Inflammatory macrophage (primary cell): ENCODE measurements at places on chromosomes 16 and 17.

DNA sequence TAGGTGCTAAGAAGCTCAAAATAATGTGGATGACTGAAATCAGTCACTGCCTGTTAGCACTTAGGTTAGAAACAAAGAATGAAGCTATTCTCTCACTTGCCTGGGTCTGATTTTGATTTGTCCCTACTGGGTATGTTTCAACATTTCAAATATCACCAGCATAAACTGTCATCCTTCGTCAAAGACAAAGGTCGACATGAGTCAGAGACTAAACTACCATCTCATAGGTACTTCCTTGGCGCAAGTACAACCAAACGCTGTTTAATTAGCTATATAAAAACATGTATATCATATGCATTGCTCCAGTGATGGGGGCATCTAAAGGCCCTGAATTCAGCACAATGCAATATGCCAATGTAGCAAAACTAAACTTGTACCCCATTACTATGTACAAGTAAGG, 4.0 kb downstream of the AKTIP start:
- no peak for DNase-seq

GRCh38 chr16:35102780-35103403, 1643.5 kb downstream of the TP53TG3F start:
- no peak for DNase-seq

- no peak for DNase-seq
Measured at GRCh38 chr16:49556606-49557446, 183.2 kb downstream of the C16orf78 start.

GRCh38 chr17:29791336-29792080, 138.5 kb downstream of the SSH2 start:
- peak; percentile 56 for DNase-seq

DNA sequence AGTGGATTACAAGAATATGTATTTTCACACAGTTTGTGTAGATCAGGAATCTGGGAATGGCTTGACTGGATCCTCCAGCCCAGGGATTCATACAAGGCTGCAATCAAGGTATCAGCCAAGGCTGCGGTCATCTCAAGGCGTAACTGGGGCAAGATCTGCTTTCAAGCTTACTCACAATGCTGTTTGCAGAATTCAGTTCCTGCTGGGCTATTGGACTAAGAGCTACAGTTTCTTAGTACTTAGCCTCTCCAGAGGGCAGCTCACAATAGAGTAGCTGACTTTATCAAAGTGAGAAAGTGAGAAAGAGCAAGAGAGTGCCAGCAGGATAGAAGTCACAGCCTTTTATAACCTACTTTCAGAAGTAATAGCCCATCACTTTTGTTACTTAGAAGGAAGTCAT, 211.0 kb downstream of the MAP2K6 start:
- no peak for DNase-seq

GRCh38 chr16:55476625-55477533, 2.1 kb upstream of the MMP2 start:
- no peak for DNase-seq

GRCh38 chr17:7716901-7717755, at the start of gene DNAH2:
TSS of gene DNAH2 (plus strand) at chr17:7717744. CDS start at chr17:7719735, 1,991 bp downstream.
- peak; percentile 35 for DNase-seq

- DNase-seq = no peak
Measured at GRCh38 chr16:56493815-56494214, 26.0 kb downstream of the BBS2 start.

- DNase-seq = peak; percentile 66
Measured at GRCh38 chr16:74439685-74440084, 18.4 kb upstream of the CLEC18B start.

GRCh38 chr17:81350320-81350890, 44.9 kb upstream of the BAHCC1 start:
- DNase-seq = peak; percentile 54

DNA sequence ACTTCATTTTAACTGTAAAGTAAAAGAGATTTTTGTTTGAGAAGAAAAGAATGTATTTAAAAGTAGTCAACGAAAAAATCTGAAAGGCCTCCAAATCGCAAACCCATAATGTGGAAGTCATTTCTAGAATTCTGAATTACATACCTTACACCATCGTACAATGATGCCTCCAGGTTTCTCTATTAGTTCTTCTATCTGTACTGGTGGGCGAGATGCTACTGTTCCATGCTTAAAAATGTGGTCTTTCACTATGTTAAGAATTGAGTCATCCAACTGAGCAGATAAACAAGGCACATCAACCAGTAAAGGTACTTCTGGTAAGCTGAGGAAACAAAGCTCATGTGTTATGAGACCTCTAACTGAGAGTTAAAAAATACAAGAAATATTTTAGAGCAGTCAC, 28.5 kb downstream of the CRLF3 start:
- no peak for DNase-seq

GRCh38 chr17:17613708-17614114, 22.2 kb upstream of the PEMT start:
- peak; percentile 67 for DNase-seq

DNA sequence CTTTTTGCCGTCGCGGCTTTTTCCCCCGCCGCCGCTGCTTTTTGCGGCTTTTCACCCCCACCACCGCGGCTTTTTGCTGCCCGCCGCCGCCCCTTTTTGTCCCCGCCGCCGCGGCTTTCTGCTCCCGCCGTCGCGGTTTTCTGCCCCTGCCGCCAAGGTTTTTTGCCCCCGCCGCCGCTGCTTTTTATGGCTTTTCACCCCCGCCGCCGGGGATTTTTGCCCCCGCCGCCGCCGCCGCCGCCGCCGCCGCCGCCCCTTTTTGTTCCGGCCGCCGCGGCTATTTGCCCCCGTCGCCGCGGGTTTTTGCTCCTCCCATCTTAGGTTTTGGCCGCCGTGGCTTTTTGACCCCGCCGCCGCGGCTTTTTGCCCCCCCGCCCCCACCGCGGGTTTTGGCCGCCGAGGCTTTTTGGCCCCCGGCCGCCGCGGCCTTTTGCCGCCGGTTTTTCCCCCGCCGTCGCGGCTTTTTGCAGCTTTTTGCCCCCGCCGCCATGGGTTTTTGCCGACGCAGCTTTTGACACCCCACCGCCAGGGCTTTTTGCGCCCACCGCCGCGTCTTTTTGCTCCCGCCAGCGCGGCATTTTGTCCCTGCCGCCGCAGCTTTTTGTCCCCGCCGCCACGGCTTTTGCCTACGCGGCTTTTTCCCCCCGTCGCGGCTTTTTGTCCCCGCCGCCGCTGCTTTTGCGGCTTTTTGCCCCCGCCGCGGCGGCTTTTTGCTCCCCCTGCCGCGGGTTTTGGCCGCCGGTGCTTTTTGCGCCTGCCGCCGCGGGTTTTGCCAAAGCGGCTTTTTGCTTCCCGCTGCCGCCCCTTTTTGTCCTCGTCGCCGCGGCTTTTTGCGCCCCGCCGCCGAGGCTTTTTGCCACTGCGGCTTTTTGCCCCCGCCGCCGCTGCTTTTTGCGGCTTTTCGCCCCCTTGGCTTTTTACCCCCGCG, 519.4 kb upstream of the WSB1 start:
- no peak for DNase-seq

DNA sequence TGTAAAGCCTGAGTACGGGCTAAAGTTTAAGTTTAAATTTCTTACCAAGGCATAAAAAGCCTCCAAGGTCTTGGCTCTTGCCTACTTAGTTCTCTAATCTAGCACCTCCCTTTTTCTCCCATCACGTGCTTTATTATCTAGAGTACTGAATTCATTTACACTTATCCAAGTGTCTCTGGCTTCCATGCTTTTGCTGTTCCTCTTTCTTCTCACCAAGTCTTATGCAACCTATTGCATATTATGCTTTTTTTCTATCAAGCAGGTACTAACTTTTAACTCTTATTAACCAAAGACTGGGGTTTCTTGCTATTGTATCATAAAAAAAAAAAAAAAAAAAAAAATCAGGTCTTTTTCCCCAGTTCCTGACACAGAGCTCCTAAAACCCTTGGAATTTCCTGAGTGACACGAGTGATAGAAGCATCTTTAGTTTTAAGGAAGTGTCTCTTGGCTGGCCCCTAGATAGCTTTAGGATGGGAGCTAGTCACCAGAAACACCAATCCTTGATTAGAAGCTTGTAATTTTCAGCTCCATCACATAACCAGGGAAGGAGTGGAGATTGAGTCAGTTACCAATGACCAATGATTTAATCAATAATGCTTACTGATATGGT, 44.9 kb downstream of the SSH2 start:
- DNase-seq = peak; percentile 84

DNA sequence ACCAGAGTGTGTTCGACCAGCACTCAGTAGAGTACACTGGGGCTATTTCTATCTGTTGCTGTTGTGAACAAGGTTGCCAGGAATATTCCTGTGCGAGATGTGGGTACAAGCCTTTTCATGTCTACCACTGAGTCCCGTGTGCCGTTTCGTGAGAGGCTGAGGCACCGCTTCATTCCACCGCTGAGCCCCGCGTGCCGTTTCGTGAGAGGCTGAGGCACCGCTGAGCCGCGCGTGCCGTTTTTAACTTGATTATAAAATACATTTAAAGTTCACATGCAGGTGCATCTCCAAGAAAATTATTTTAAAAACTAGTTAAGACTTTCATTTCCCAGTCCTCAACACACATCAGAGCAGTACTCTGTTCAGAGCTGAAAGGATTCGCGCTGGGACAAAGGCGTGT, 78.7 kb upstream of the ZNF750 start:
- DNase-seq = no peak

- peak; percentile 56 for DNase-seq
Measured at GRCh38 chr16:67456391-67457081, 24.4 kb downstream of the ATP6V0D1 start.
